ENCODE measurements at places on chromosomes 3 and 15. TPM values are rescaled to one million over a fixed set of nuclear protein-coding genes. Genes with fewer than 3 reads are reported as not detected.

DNA sequence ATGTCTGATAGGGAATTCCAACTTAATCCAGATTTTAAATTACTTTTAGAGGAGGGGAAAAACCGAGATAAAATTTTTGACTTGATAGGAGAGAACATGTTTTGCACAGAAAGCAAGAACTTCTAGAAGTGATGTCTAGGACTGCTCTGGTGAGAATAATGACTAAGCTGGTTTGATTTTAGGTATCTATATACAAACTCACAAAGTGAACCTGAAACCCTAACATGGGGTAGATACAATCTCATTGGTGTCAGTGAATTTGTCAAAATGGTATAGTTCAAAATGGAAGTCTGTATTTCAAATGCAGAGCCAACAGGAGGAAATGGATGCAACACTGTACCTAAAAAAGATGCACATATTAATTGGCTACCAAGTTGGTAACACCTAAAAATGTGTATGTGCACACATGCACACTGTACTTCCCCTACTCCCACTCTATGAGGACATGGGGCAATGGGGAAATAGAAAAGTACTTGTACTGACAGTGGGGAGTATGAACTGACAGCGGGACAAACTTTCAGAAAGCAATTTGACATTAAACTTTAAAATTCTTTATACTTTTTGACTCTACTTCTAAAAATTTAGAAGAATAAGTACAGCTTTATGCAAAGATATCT, 53.0 kb downstream of the NR1I2 start:
- DNase-seq, result no peak

DNA sequence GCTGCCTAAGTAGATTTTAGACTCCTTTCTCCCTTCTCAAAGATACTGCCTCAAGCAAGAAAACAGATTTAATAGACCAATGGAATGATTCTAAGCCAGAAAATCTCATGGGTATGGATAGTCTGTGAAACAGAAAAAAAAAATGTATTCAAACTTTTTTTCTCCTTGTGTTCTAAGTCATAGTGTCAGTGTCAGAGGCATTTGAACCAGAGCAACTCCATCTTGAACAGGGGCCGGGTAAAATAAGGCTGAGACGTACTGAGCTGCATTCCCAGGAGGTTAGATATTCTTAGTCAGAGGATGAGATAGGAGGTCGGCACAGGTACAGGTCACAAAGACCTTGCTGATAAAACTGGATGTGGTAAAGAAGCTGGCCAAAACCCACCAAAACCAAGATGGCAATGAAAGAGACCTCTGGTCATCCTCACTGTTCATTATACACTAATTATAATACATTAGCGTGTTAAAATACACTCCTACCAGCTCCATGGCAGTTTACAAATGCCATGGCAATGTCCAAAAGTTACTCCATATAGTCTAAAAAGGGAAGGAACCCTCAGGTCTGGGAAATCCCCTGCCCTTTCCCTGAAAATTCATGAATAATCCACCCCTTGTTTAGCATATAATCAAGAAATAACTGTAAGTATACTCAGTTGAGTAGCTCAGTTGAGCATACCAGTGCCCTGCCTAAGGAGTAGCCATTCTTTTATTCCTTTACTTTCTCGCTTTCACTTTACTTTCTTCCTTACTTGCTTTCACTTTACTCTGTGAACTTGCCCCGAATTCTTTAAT, 72.8 kb upstream of the GOLGA8B start:
- no peak for DNase-seq

DNA sequence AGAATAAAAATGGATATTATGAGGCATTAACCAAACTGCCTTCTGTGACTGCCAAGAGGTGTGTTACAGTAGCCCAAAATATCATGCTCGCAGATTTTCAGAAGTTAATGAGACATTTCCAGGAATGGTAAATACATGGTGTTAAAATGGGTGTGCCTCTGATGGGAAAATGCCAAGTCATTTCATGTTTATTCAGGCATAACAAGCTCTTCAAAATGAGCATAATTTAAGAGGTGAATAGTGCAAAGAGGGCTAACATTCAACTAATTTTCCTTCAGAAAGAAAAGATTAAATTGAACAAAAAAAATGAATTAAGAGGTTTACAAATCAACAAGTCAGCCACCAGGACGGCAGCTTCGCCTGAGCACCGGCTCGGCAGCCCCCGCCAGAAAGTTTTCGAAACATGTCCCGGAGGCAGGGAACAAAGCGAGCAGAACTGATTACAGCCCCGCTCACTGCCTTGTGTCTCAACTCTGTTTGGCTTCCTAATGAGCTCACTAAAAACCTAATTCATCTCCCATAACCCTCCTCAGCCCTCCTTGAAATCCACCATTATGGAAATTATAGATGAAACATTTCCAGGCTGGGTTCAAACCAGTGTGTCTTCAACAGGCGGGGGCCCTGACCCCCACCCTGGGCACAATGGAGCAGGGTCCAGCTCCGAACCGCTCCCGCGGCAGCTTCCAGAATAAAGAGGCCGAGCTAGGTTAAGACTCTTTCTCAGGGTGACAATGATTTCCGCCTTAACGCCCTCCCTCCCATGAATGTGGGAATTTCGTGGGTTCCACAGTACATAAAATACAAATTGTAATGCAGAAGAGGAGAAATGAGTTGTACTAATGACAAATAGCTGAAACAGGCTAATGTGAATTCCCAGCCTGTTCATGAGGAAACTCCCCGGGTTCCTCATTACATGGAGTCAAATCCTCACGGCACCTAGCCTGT, 43.9 kb downstream of the MEIS2 start:
- DNase-seq, result no peak

GRCh38 chr3:11581237-11582190, 62.2 kb downstream of the VGLL4 start:
- no peak for DNase-seq

DNA sequence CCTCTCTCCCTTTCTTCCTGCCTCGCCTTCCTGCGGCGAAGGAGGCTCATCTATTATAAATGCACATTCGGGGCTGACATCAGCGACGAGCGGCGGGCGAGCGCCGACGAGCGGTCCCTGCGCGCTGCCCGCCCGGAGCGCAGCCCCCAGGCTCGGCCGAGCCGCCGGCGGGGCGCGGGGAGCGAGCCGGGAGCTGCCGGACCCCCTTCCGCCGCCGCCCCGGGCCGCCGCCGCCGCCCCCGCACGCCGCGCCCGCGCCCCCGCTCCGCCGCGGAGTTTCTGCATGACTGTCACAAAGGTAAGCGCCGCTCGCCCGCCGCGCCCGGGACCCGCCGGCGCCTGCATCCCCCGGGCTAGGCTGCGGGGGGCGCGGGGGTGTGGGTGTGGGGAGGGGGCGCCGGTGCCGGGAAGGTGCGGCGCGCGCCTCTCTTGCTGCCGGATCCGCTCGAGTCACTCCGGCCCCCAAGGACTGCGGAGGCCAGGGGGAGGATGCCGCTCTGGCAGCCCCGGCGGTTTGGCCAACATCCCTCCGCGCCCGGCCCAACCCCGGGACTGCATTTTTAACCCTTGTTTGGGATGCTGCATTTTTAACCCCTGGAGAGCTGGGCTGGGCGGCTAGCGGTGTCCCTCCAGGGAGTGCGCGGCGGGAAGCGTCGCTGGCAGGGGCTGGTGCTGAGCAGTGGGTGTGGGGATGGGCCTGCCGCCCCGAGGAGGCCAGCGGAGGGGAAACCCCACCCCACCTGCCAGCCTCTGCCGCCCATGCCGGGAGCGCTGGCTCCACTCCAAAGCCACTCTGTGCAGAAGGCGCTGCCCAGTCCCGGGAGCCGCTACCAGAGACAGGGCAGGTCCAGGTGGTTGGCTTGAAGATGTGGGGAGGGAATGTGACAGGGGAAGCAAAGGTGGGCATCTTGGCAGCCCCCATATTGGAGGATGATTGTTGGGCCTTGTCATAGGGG, at the start of gene CORO2B:
TSS of gene CORO2B (plus strand) at position 14 of the 956 bp plus-strand sequence. CDS start at position 284, 270 bp downstream.
- peak; percentile 23 for DNase-seq

DNA sequence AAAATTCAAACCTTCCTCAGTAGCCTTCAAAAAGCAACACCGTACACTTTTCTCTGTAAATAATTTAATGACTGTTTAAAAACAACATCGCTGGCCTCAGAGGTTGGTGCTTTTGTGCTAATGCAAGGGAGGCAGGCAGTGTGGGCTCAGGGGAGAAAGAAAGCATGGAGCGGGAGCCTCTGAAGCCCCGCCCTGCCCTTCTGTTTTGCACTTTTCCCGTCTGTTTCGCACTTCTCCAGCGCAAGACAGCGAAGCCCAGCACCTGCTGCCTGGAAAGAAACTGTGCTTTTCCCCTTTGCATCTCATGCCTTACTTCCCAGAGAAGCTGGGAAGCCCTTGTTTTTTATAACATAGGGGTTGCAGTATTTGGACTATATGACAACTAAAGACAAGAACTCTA, 23.1 kb downstream of the TRPM1 start:
- DNase-seq, result no peak

- DNase-seq, result no peak
Measured at GRCh38 chr15:39746176-39746575, 36.5 kb downstream of the FSIP1 start.

GRCh38 chr15:97076011-97076410, 745.5 kb downstream of the NR2F2 start:
- DNase-seq, result no peak

- no peak for DNase-seq
Measured at GRCh38 chr3:171984883-171985282, 54.5 kb upstream of the FNDC3B start.

DNA sequence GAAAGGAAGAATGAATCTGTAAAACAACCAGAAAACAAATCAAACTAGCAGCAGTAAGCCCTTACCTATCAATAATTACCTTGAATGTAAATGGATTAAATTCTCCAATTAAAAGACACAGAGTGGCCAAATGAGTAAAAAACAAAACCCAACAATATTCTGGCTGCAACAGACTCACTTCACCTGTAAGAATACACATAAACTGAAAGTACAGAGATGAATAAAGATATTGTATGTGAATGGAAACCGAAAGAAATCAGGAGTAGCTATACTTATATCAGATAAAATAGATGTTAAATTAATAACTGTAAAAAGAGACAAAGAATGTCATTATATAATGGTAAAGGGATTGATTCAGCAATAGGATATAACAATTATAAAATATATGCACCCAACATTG, 514.5 kb upstream of the DPPA4 start:
- DNase-seq, result no peak

- DNase-seq, result no peak
Measured at GRCh38 chr3:177405191-177405672, 207.9 kb upstream of the TBL1XR1 start.

DNA sequence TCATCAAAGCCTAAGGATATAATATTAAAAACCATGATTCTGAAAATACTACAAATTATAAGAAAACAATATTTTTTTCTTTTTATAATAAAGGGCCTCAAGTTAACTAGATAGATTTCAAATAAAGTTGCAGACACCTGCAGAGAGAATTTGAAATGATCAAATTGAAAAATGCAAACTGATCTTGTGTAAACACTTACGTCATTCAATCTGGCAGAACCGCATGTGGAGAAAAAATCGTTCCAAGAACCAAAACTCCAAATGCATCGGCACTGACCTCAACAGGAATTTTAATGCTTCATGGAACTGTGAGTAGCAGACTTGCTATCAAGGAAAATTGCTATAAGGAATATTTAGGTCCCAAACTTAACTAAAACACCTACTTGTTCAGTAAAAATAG, 17.2 kb downstream of the CPA3 start:
- DNase-seq, result no peak

- no peak for DNase-seq
Measured at GRCh38 chr3:11910971-11911531, 64.4 kb upstream of the TAMM41 start.

DNA sequence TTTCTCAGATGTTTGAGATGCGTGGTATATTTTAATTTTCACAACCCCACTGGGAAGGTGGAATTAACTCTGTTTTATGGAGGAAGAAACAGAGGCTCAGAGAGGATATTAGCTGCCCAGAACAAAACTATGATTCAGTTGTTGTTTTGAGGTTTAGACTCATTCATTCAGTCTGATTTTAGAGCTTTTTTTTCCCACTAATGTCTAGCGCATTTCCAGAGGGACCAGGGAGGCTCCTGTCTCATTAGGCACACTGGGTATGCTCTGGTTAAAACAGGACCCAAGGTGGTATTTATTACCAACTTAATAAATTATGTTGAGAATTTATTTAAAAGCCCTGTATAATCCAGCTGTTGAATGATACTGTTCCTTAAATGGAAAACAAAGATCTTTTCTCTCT, 272.0 kb upstream of the RGMA start:
- no peak for DNase-seq

GRCh38 chr3:142950972-142951371, 12.5 kb downstream of the PAQR9 start:
- DNase-seq, result no peak

- DNase-seq, result no peak
Measured at GRCh38 chr15:43440721-43441281, 52.2 kb downstream of the TP53BP1 start.

- no peak for DNase-seq
Measured at GRCh38 chr3:107795514-107796094, 272.8 kb downstream of the BBX start.

DNA sequence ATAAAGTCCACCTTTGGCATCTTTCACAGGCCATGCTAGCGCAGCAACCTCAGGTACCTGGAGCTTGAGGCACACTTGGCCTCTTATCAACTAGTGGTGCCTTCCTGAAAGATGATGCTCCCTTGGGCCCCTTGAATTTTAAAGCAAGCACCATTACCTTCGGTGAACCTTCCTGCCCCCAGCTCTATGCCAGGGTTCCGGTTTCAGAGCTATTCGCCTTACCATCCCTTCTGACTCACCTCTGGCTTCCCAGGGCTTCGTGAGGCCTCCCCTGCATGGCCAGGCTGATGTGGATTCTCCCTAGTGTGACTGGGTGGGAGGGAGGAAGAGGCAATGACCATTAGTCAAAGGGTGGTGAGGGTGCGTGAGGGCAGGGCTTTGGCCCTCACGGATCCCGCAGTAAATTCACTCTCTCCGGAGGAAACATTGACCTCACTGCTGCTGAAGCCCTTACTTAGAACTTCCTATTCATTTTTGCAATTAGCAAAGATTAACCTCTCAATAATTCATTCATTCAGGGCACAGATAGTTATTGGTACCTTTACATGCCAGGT, 16.3 kb downstream of the BHLHE40 start:
- no peak for DNase-seq

- DNase-seq, result no peak
Measured at GRCh38 chr3:127421943-127422662, 134.3 kb upstream of the PRR20G start.

- DNase-seq, result no peak
Measured at GRCh38 chr3:38139652-38140051, 1.2 kb downstream of the MYD88 start.

GRCh38 chr15:83886321-83886720, 232.4 kb downstream of the ADAMTSL3 start:
- DNase-seq, result no peak

KCNMB3 gene
- 6.5 TPM for polyA plus RNA-seq

A4GNT gene
- 0.83 TPM for polyA plus RNA-seq

FBXO45 gene
- 18.4 TPM for polyA plus RNA-seq

CLSTN2 gene
- polyA plus RNA-seq, result 1.9 TPM

SI gene
- not detected for polyA plus RNA-seq

LTK gene
- 1.5 TPM for polyA plus RNA-seq

ITIH3 gene
- polyA plus RNA-seq, result 6.0 TPM

PEX11A gene
- 20.4 TPM for polyA plus RNA-seq
